ENCODE measurements at places on chromosomes 13 and 19.
A peak's percentile ranks its signal among the peaks of the same experiment; 100 is the strongest.

GRCh38 chr13:42754801-42755510 lies 26.4 kb upstream of the FAM216B start:
- DNase-seq: peak; percentile 50

GRCh38 chr13:106088085-106088484 lies 447.4 kb downstream of the EFNB2 start:
- DNase-seq: no peak

DNA sequence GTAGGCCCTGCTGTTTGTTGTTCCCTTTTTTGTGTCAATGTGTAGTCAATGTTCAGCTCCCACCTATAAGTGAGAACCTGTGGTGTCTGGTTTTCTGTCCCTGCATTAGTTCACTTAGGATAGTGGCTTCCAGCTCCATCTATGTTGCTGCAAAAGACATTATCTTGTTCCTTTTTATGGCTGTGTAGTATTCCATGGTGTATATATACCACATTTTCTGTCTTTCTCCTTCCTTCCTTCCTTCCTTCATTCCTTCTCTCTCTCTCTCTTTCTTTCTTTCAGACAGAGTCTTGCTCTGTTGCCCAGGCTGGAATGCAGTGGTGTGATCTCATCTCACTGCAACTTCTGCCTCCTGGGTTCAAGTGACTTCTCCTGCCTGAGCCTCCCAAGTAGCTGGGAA lies 21.0 kb downstream of the CYP2A6 start:
- no peak for DNase-seq

GRCh38 chr19:18266771-18267686 lies 7.2 kb downstream of the IQCN start:
- no peak for DNase-seq

GRCh38 chr13:59674616-59675015 lies 489.1 kb downstream of the DIAPH3 start:
- no peak for DNase-seq

GRCh38 chr13:19961489-19961888 lies 3.0 kb downstream of the ZMYM2 start:
- DNase-seq: peak; percentile 5

DNA sequence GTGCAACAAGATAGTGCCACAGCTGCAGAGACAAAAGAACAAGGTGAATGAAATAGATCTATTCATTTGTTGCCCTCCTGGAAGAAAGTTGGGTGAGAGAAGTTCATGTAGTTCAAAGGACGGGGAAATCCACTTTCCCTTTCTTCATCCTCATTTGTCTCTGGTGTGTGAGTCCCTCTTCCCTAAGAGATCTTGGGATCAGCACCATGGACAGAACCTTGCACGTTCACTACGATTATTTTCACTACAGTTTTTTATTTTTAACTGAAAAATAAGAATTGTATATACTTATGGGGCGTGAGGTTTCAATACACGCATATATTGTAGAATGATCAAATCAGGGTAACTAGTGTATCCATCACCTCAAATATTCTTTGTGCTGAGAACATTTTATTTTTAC lies 29.2 kb downstream of the NLRP5 start:
- peak; percentile 19 for DNase-seq

- peak; percentile 37 for DNase-seq
Observed at GRCh38 chr13:19862481-19863313, 752 bp downstream of the ZMYM5 start.

GRCh38 chr13:110351636-110352420 lies 44.7 kb downstream of the COL4A2 start:
- no peak for DNase-seq

GRCh38 chr13:63297163-63297562 lies 1881.5 kb upstream of the PCDH20 start:
- no peak for DNase-seq

Data from cardiac fibroblast (primary cell).